Cardiac atrium fibroblast (primary cell): ENCODE measurements at places on chromosomes 1 and 21. TPM values are rescaled to one million over a fixed set of nuclear protein-coding genes. Genes with fewer than 3 reads are reported as not detected.

Gene USH2A
- not detected in 2 replicates for total RNA-seq

Gene NHLH1
- total RNA-seq = not detected in 2 replicates

Gene ADORA3
- total RNA-seq = not detected in 2 replicates

Gene IGSF5
- total RNA-seq = not detected in 2 replicates

Gene SPATA45
- total RNA-seq = not detected in 2 replicates

Gene PGBD5
- under 0.01 TPM in 1 of 2 replicates, not detected in the other for total RNA-seq

Gene ATP6V1G3
- not detected in 2 replicates for total RNA-seq

Gene KANK4
- total RNA-seq = not detected in 2 replicates

Gene SERINC2
- total RNA-seq = 7.2 and 9.1 TPM in 2 replicates

Gene VPS13D
- total RNA-seq = 19.4 and 22.7 TPM in 2 replicates

Gene GUCA2A
- total RNA-seq = not detected in 2 replicates

Gene TRIM17
- under 0.01 TPM in 1 of 2 replicates, not detected in the other for total RNA-seq

Gene SMCP
- total RNA-seq = not detected in 2 replicates

Gene DCST1
- total RNA-seq = not detected in 2 replicates

Gene YRDC
- total RNA-seq = 14.6 and 16.1 TPM in 2 replicates

Gene TFAP2E
- not detected in 2 replicates for total RNA-seq

Gene KLHDC9
- 0.16 and 7.6 TPM in 2 replicates for total RNA-seq

Gene OR2M3
- not detected in 2 replicates for total RNA-seq

Gene NRIP1
- total RNA-seq = 10.5 and 11.5 TPM in 2 replicates

Gene FMO5
- 0.49 and 0.72 TPM in 2 replicates for total RNA-seq

Gene CNKSR1
- total RNA-seq = not detected in 2 replicates

Gene ZFP69B
- total RNA-seq = 2.3 and 3.9 TPM in 2 replicates

Gene MAGI3
- total RNA-seq = 5.6 and 6.2 TPM in 2 replicates

Gene SPATA6
- total RNA-seq = 6.5 and 6.9 TPM in 2 replicates

Gene C8A
- total RNA-seq = not detected in 2 replicates

Gene IQCC
- 1.3 and 1.6 TPM in 2 replicates for total RNA-seq

Gene CD247
- not detected in 2 replicates for total RNA-seq

Gene CAMTA1
- total RNA-seq = 79.4 and 81.1 TPM in 2 replicates

Gene PRAMEF5
- not detected in 2 replicates for total RNA-seq

Gene CIART
- total RNA-seq = 10.2 and 10.3 TPM in 2 replicates

Gene S100A14
- total RNA-seq = not detected in 2 replicates

Gene NIT1
- total RNA-seq = 26.2 and 30.7 TPM in 2 replicates

Gene KPRP
- total RNA-seq = not detected in 2 replicates

Gene EPHA10
- total RNA-seq = not detected in 2 replicates

Gene S100A8
- total RNA-seq = not detected in 2 replicates

Gene RBM34
- total RNA-seq = 30.5 and 71.6 TPM in 2 replicates

Gene RAB7B
- total RNA-seq = 3.1 and 8.6 TPM in 2 replicates

Gene SV2A
- 1.3 and 3.4 TPM in 2 replicates for total RNA-seq

Gene KISS1
- total RNA-seq = not detected in 2 replicates

Gene CLDN17
- total RNA-seq = not detected in 2 replicates

Gene GBP4
- 0.54 and 0.81 TPM in 2 replicates for total RNA-seq
